ENCODE measurements at places on chromosomes 2 and 18. TPM values are rescaled to one million over a fixed set of nuclear protein-coding genes. Genes with fewer than 3 reads are reported as not detected.

DTNA gene
- total RNA-seq = 12.1 TPM

SLC30A3 gene
- 0.11 TPM for total RNA-seq

NCKAP5 gene
- total RNA-seq = 8.4 TPM

GRCh38 chr2:10360850-10361588, 58.3 kb downstream of the HPCAL1 start:
- DNase-seq = peak; percentile 36

DNA sequence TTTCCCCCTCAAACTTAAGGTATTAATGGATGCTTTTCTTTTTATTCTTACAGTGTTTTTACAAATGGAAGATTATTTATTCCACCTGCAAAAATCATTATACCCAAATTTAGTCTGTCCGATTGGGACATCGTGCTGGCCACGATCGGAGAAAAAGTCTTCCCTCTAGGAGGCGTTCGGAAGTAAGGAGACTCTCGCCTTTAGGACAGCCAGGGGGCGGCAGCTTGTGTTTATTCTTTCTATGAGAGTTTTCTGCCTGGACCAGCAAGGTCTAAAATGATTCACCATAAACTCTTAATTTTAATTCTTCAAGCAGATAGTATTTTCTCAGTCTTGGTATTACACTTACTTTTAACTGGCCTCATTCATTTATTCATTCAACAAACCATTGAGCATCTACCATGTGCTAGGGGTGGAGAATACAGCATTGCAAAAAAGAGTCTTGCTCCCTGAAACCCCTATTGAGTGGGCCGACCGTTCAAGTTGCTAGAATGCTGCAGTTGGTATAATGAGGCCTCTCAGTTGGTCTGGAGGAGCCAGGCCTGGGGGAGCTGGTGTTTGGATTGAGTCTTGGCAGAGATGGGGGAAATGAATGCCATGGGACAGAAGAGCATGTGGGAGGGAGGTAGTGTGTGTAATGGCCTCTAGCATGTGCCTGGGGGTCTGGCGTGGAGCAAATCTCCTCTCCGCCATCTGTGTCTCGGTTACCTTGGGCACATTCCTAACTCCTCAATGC, 38.7 kb downstream of the DCDC2C start:
- DNase-seq = no peak

GRCh38 chr2:34747643-34748042, 1148.5 kb upstream of the FAM98A start:
- no peak for DNase-seq

DNA sequence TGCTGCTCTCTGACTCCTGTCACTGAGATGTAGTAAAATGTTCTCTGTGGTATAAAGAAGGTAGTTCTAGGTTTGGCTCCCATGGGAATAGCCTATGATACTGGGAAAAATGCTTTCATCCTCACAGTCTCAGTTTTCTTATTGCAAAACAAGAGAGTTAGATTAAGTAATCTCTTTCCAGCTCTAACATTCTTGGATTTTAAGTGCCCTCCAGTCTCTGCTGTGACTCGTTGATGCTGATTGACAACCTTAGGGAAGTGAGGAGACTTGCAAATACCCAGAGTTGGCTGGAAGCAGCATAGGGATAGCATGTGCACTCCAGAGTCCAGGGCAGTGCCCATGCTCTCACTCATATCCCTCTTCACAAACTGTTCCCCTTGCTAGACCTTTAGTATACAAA, 534.9 kb downstream of the SLC4A3 start:
- no peak for DNase-seq

DNA sequence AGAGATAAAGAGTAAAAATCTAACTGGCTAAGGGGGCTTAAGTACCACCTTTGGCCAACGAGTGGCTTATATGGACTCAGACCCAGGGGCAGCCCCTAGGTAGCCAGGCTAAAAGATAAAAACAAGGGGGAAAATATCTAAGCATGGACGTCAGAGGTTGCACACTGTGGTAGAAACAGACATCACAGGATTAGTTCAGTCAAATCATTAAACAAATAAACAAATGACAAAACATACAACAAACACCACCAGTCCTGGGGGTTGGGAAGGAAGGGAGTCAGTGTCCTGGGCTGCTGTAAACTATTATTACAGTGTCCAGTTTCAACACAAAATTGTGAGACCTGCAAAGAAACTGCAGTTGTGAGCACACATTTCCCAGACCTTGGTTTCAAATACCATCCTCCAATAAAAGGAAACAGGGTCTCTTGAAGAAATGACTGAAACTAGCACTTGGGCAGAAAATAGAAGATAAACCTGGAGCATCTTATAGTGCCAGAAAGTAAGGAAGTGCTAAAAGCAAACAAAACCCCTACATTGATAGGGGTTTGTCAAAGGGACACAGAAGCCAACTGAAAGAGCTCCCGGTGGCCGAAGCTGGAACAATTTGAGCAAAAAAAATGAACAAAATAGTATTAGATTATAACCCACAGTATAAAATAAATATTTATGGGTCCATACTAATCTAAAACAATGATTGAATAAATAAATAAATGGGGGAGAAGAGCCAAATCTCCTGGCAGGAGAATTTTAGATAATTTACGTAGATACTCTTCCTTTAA, 154.8 kb upstream of the KLF7 start:
- no peak for DNase-seq
